NCI-H69 (cell line): ENCODE measurements at places on chromosomes 7 and 10.
A peak's percentile ranks its signal among the peaks of the same experiment; 100 is the strongest.

DNA sequence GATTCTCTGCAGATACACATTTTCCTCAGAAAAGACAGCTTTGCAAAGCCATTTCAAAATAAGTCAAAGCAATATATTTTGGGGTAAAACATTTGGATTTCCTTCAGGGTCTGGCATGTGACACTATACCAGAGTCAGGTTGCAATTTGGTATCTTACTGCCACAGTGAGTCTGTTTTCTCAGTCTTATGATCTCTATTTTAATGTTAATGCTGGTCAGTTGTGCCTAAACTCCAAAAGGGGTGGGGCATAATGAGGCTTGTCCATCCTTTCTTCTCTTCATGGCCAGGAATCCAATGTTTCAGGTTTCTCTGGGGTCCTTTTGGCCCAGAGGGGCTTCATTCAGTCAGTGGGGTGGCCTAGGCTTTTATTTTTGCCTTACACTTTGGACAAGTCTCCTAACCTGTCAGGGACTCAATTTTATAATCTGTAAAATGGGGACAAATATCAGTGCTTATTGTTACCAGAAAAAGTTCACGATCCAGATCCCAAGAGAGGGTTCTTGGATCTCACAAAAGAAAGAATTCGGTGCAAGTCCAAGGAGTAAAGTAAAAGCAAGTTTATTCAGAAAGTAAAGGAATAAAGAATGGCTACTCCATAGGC is 341.5 kb downstream of the GALNT17 start:
- no peak for DNase-seq

DNA sequence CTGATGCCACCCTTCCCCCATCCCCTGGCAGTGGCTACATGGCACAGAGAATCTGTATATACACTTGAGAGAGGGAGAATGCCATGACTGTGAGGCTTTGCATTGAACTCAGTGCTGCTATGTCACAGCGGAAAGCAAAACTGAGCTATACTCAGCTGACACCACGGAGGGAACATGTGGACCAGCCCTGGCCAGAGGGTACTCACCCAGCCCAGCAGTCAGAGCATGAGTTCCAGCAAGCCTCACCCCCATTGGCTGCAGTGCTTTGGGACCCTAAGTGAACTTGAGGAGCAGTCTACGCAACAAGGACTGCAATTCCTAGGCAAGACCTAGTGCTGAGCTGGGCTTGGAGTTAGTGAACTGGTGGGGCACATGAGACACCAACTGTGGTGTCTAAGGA is 10.3 kb upstream of the AOC1 start:
- DNase-seq: no peak

DNA sequence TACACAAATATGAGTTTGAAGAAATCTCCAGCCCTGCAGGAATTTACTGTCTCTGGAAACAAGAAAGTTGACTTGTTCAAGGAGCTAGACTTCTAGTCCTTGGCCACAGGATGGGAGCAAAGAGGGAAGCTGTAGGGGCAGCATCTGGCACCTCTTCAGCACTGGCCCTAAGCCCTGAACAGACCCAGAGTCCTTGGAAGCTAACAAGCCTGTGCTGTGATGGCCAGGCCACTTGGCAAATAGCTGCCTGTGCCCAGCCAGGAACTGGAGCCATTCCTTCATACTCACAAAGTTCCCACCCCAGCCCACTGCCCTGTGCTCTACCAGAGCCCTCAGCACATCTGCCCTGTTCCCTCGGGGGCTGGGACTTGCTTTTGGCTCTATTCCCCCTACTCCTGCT is 9.4 kb upstream of the COL13A1 start:
- no peak for DNase-seq

DNA sequence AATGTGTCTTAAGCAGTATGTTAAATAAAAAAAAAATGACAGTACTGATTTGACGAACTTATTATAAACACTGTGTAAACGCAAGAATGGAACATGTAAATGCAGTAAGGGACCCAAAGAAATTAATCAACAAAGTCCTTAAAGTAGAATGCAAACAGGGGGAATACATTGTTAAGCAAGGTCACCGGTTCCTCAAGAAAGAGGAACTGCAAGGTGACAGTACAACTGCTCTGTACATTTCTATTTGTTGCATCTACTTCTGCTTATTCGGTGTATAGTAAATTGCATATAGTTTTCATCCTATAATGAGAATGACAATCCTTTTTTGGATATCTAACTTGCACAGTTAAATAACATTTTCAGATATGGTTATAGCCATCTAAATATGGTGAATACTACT is 387.0 kb upstream of the SEMA3D start:
- no peak for DNase-seq

DNA sequence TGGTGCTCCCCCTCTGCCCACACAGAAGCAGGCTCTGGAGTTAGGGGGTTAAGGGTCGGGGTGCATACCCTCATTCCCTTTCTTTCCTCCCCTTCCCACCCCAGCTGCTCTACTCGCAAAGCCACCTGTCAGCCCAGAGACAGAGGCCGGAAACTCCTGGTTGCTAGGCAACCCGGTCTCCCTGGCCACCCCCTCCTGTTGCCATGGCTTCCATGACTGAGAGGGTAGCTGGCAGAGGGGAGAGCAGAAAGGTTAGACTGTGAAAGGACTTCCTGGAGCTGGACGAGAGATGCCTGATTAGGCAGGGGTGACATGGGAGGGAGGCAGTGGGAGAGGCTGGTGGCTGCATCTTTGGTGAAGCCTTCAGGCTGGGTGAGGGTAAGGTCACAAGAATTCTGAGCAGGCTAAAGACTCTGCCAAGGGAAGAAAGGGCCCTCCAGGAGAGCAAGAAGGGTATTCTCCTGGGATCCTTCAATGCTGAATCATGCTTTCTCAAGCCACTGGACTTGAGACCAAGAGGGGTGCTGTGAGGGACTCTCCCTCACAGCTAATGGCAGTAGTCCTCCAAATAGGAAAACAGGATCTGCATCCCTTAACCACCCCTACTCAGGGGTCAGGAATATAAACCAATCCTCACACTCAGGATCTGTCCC is 5.4 kb downstream of the PSD start:
- DNase-seq: peak; percentile 89

GRCh38 chr10:44010873-44011602 is 362.4 kb upstream of the ZNF32 start:
- no peak for DNase-seq
